Stimulated activated CD4-positive, alpha-beta T cell treated with anti-CD3 and anti-CD28 coated beads, Interleukin-15, amount 100 ng/mL, for 24 hours (primary cell): ENCODE measurements at places on chromosomes 5 and 9.

DNA sequence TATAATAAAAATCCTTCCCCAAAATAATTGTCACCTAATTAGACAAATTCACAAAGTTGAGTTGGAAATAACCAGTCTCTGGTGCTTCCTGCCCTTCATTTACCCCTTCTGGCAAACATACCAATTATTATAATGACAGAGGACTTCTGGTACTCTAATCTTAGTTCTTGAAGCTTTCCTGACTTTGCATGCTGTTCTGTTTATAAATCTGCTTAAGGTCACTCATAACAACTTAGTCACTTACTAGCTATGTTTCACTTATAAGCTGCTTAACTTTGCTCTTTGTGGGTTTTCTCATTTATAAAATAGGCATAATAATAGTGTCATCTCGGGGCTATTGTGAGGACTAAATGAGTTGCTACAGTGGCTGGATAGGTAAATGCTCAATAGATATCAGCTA is 446.5 kb downstream of the EFNA5 start:
- no peak for DNase-seq

GRCh38 chr9:33709269-33709668 is 86.1 kb upstream of the PRSS3 start:
- DNase-seq = no peak

DNA sequence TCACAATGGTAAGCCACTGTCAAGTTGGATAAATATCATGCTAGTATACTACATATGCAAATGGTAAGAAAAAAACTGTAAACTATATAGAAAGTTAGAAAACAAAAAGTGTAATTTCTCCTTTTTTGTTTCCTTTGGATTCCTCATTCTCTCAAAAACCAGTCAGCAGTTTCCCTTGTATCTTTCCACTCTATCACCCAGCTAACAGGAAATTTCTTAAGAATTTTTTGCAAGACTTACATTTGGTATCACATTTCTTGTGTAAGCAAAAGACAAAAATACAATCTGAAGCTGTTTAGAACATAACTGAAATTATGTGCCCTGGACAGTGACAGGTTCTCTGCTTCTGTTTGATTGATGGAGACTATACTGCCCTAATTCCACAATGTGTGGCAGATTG is 25.2 kb upstream of the MSH3 start:
- no peak for DNase-seq

GRCh38 chr5:143229896-143230675 is 173.4 kb downstream of the NR3C1 start:
- peak; percentile 37 for DNase-seq

DNA sequence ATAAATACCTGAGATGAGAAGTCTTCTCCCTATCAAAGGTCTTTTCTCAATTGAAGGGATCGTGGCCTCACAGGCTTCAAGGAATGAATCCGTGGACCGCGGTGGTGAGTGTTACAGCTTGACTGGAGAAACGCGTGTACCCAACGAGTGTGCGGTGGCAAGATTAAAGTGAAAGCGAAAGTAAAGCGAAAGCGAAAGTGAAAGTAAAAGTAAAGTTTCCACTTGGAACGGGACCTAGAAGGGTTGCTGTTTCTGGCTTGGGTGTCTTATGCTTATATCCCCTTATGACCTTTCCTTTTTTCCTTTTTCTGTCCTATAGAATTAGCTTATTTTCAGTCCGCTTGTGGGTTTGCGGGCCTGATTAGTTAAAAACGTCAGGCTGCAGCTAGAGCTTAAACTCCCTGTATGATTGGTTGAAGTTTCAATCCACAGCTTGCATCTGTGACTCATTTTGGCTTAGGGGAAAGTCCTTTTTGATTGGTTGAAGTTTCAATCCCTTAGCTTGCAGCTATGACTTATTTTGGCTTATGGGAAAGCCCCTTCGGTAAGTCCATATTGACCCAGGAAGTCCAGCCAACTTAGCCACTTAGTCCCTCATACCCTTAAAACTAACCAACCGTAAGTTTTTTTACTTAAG is 924.3 kb upstream of the CDH10 start:
- DNase-seq = no peak

- no peak for DNase-seq
Measured at GRCh38 chr5:79259383-79259782, 23.5 kb downstream of the JMY start.

DNA sequence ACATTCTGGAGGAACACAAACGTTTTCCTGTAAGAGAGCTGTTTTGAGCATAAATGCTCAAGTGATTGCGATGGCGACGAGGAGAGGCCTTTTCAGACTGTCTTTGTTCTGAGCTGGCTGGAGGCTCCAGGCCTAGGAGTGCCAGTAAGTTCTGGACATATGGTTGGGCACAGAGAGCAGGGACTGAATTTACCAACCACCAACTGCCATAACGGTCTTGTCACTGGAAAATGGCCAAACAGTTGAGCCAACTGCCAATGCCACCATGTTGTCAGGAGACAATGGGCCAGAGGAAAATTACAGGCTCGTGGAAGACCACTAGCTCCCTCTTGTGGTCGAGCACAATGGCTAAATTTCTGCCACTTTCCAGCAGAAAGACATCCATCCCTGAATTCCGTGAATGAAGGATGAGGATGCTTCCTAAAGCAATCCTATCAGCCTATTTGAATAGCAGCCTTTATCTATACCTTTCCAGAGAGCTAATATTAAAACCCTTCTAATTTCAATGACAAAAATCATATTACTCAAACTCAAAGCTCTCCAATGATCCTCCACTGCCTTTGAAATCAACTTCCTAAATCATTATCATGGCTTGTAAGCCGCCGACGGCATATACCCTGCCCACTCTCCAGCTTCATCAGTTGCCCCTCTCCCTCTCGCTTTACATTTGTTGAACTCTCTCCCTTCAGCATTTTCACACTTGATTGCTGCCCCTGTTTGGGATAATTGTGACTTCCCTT is 66.9 kb upstream of the GLIS3 start:
- peak; percentile 47 for DNase-seq

- DNase-seq = no peak
Measured at GRCh38 chr5:135394095-135394494, 4.9 kb downstream of the MACROH2A1 start.

GRCh38 chr9:77588271-77588937 is 59.7 kb downstream of the GNA14 start:
- DNase-seq = no peak

GRCh38 chr5:178108446-178108845 is 4.9 kb upstream of the N4BP3 start:
- no peak for DNase-seq
